ENCODE measurements at places on chromosomes 2 and 18. TPM values are rescaled to one million over a fixed set of nuclear protein-coding genes. Genes with fewer than 3 reads are reported as not detected.
A peak's percentile ranks its signal among the peaks of the same experiment; 100 is the strongest.

Gene SPATA3
- not detected for total RNA-seq

DNA sequence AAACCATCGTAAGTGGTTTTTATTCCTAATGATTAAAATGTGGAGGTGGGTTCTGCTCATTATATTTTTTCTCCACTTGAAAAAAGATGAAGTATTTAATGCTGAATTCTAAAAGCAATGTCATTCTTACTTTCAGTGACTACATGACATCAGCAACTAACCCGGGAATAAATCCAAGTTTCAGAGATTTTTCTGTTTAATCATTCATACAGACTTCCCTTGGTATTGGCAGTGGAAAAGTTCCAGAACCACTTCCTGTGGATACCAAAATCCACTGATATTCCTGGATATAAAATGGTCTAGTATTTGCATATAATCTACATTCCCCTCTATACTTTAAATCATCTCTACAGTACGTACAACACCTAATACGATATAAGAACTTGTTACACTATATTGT, 128.6 kb downstream of the ZNF532 start:
- no peak for ATAC-seq

Gene CMPK2
- 2.6 TPM for total RNA-seq

DNA sequence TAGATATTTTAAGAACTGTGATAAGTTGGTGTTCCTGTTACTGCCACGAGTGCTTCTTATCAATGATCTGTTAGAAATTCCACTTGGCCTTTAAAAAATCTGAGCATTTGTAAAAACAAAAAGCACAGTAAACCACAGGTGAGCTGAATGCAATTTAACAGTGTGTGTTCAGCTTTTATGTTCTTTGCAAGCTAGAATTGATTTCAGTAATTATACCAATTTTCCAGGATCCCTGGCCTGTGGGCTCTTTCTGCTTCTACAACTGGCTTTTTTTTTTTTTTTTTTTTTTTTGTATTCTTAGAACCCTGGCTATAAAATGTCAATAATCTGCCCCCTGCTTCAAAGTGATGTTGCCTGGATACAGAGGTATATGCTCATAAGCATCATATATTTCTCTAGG, 548.5 kb upstream of the SLC8A1 start:
- no peak for ATAC-seq

DNA sequence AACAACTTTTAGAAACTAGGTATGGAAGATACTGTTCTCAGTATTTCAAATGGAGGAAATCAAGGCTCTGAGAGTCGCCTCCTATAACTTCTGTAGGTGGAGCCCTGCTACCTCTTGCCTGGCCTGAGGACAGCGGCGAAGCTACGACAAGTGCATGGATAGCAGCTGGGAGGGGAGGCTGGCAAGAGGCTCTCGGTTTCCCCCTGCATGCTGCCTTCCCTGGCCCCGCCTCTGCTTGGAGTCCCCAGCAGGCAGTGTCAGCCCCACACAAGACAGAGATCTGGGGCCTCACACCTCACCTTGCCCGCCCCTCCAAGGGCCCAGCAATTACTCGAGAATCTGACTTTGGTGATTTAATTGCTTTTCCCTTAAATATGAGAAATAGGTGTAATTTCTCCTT, 107.6 kb upstream of the POU3F3 start:
- no peak for ATAC-seq

DNA sequence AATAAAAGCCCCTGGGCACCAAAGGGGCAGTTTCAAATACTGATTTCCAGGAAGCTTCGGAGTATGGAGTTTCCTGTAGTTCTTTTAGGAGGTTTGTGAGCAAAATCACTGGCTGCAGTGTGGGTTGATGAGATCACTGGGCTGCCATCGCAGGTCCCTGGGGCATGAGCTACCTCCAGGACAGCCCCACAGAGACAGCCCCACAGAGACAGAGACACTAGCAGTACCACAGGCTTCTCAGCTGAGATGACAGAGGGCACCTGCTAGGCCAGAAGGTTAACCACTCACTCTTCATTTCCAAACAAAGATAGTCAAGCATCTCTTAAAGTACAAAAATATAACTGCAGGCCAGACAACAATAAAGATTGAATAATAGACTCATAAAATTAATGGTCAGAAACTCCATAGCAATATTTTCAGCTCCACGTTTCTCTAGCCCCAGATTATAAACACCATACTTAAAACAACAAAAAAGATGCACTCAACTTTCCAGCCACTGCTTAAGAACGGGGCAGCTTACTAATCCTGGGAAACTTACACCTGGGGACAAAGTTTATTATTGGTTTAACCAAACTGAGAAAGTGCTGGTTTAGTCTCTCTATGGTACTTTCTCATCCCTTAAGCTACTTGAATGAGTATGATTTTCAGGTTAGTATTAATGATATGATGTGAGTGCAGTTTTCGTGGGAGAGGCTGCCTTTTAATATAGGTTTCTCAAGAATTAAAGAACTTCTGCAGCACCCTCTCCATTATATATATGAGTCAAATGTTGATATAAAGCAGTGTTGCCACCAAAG, 11.6 kb downstream of the AFF3 start:
- ATAC-seq: no peak

Gene PIEZO2
- total RNA-seq: 0.76 TPM

Gene MYCN
- 0.20 TPM for total RNA-seq

DNA sequence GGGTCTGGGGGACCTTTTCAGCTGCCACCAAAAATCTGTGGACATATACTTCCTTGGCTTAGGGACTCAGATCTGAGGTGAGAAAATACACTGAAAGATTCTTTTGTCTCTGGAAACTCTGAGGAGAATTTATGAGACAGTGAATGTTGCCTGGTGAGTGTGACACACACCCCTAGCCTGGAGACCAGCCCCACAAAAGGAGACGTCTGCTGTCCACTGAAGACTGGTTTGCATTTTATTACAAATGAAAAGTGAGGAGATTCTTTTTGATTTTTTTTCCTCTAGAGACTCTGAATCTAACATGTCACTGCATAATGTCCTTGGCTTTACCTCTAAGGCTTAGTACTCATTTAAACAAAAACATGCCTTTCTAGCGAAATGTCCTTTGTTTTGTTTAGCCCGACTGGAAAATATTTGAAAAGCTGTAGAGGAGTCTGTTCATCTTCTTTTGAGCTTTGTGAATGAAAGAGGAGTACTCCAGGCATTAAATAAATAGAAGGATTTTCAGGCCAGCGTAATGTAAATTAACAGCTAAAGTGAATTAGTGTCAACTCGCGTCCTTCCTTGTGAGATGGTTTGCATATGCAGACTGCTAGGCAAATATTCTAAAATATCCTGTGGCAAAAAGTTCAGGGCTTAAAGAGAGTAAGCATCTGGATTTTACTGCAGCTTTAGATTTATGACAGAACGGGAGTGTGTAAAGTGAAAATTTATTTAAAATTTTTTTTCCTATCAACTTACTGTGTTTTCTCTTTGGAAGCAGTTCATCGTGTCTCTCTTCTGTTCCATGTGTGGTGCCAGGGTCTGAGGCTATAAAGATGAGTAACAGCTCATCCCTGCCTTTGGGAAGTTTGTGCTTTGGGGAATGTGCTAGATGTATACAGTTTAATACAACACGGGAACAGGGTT, 125.4 kb downstream of the VWA3B start:
- no peak for ATAC-seq

- no peak for ATAC-seq
Measured at GRCh38 chr2:217095511-217096205, 235.8 kb upstream of the TNP1 start.

Gene AOX1
- total RNA-seq: 5.2 TPM

- ATAC-seq: peak; percentile 48
Measured at GRCh38 chr2:163601377-163601776, 134.4 kb downstream of the FIGN start.

- no peak for ATAC-seq
Measured at GRCh38 chr2:201559067-201559710, 84.1 kb downstream of the TMEM237 start.

Gene LGALSL
- total RNA-seq: 35.8 TPM

DNA sequence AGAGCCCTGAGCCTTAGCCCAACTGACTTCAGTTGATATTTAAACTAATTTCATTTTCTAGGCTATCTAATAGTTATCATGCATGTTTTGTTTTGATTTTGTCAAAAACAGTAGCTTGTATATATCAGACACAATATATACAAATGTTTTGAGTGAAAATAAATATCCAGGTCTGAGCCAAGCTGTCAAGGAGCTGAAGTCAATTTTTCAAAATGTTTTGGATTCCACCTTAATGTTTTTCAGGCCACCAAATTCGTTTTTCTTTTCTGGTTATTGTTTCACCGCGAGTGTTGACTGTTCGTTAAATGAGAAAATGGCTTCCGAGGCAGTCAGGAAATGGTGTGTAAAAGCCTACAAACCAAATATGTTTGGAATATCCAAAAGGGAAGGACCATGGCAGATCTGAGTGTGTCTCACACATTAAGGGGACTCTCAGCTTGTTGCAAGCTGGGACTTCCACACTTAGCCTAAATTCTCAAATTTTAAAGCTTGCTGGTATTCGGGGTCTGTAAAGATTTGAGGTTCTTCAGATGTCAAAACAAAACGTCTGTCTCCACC, 2.8 kb downstream of the HOXD12 start:
- ATAC-seq: no peak

Gene EFHD1
- 1.1 TPM for total RNA-seq

Gene NDUFS1
- total RNA-seq: 81.6 TPM

All from esophagus mucosa (tissue), 1 donor.